ENCODE measurements at places on chromosomes 1 and 21.

DNA sequence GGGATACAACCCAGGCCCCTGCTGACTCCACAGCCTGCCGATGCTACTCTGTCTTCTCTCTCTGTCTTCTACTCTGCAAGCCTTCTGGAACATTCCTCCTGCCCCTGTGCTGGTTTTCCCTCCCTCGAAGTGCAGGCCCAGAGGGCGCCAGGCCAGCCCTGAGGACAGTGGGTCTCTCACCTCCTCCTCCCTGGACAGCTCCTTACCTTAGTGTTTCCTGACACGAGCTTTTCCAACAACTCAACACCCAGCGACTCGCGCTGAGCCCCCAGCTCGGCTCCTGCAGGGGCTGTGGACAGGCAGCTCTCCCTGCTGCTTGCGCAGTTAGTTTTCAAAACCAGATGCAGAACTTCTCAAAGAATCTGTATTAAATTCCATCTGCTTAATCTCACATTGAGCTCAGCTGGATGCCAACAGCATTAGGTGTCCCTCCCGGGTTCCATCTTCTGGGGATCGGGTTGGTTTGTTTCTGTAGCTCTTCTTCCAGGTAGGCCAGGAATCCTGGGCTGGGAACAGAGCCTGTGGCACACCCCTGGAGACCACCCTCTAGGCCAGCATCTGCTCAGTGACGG, 54.2 kb downstream of the PTPRU start:
- no peak for DNase-seq

DNA sequence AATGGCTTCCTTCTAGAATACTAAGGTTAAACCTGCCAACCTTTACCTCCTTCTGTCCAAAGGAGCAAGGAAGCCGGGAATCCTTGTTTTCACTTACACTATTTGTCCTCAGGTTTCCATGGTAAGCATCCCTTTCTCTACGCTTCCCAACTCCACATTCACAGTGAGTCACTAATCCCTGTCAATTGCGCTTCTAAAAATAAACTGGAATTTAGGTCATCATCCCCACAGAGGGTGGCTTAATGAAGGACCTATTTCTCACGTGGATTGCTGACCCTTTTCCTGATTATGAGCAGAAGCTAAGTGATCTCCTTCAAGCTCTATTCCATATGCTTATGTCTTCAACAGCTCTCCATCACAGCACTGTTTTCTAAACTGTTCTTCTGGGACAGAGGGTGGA, 39.9 kb upstream of the ABCA4 start:
- DNase-seq, result no peak

- no peak for DNase-seq
Measured at GRCh38 chr1:222284466-222284865, 263.4 kb downstream of the HHIPL2 start.

GRCh38 chr1:12774801-12775345, 1.3 kb downstream of the PRAMEF12 start:
- DNase-seq, result no peak

DNA sequence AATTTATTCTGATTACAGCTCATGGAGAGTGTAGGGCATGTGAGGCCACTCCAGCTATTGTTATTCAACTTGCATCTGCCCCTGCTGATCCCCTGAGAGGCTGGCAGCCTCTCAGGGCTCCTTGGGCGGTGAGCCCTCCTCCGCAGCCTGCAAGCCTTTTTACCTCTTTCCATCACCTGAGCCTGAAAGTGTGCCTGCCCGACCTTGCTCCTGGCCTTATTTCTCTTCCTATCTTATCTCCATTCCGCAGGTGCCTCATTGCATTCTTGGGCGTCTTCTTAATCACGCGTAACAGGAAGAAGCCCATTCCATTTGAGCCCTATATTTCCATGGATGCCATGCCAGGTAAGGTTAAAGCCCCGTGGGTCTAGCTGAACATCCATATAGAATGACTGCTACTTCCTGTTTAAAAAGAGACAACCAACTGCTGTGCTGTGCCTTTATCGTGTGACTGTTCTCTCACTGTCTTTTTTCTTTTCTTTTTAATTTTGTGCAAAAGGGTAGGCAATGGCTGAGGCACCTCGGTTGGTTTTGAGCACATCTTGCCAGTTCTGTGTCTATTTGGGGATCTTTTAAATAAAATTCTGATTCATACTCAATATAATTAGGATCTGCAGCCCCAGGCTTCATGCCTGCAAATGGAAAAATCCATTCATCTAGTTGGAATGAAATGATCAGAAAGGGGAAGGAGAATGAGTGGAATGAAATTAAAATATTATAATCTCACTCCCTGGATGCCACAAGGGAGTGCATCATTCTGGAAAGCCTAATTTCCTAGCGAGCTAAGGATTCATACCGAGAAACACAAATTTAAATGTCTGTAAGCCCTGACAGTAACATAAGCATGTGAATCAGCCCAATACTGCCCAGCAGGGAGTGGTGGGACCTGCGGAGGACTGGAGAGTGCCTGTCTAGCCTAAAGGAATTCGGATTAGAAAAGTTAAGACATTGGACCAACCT, 38.6 kb upstream of the RCAN3 start:
- DNase-seq, result no peak

- no peak for DNase-seq
Measured at GRCh38 chr21:28604946-28605537, 387.6 kb downstream of the LTN1 start.

DNA sequence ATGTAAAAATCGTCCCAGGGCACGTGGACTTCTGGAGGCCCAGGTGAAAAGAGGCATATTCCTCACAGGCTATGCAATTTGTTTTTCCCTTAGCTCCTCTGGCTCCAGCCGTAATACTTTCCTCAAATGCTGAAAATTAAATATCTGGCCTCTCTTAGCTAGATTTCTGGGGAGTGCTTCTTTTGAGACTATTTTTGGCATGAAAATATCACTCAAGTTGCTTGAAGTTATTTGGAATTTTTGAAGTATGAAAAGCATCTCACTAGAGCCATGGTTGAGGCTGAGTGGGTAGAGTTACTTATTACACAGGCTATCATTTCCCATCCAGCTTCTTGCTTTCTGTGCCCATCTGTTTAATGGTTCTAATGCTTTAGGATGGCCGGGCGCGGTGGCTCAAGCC, 59.7 kb downstream of the MYOM3 start:
- no peak for DNase-seq

DNA sequence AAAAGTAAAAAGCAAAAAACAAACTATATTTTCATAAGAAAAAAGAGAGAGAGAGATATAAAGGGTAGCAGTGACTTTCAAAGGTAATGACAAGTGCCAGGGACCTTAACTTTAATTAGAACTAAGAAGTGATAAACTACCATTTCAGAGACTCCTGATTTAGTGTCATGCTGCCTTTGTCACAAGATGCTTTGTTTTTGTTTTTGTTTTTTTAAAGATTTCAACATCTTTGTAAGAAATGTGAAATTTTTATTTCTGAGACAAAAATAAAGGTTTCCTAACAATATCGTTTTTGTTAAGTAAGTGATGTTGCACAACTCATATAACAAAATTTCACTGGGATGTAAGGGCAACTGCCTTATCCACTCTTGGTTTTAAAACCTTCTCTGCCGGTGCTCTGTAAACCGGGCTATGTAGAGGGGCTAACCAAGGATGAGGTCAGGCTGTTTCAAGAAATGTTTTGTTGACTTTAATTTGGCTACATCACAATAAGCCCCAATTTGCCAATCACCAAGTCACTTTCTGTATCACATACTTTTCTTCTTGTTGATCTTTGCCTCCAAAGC, 35.2 kb upstream of the SYT2 start:
- DNase-seq, result no peak

DNA sequence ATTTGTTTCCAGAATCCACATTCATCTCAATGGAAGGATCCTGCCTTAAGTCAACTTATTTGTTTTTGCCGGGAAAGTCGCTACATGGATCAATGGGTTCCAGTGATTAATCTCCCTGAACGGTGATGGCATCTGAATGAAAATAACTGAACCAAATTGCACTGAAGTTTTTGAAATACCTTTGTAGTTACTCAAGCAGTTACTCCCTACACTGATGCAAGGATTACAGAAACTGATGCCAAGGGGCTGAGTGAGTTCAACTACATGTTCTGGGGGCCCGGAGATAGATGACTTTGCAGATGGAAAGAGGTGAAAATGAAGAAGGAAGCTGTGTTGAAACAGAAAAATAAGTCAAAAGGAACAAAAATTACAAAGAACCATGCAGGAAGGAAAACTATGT, 2.6 kb downstream of the GADD45A start:
- DNase-seq, result no peak

- DNase-seq, result no peak
Measured at GRCh38 chr1:107804134-107804533, 160.8 kb downstream of the VAV3 start.

- DNase-seq, result no peak
Measured at GRCh38 chr1:229557200-229557850, 1.2 kb downstream of the ABCB10 start.

GRCh38 chr1:207286786-207287468, 34.6 kb upstream of the CD55 start:
- no peak for DNase-seq

DNA sequence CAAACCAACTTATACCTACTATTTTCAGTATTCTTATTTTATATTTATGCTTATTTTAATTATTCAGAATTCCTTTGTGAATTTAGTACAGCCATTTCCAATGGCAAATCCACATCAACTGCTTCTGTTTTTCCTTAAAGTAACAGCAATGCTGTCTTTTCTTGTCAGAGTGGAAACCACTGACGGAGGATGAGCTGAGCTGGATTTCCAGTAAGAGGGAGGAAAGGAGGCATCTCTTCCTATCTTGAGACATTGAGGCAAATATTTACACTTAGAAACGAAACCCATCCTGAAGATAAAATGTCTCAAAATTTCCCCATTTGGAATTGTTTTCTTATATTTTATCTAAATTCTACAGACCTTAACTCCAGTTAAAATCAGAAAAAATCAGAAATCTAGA, 66.1 kb upstream of the SLC44A3 start:
- DNase-seq, result no peak

DNA sequence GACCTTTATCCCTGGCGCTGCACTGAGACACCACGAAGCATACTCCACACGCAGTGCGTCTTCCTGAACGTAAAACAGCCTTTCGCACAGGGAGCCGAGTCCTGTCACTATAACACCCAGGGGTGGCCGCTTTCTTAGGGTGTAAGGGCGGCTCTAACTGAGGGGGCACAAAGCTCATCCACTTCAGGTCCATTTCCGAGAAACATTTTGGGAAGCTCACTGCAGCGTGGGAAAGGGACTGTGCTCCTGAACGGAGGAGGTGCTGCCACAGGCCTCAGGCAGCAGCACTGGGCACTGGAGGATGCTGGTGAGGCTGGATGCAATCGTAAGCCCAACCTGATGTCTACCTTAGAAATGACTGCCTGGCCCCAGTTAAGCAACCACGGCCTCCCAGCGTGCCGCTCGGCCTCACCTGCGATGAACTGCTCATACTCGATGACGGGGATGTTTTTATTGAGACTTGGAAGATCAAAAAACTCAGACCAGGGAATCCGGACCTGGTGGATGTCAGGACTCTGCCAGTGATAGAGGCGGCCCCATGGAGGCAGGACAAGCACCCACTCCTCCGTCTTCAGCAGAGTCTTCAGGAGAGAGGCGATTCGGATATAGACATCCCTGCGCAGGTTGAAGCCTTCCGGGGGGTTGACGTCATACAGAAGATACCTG, 2.3 kb downstream of the POFUT2 start:
- DNase-seq, result no peak

- DNase-seq, result no peak
Measured at GRCh38 chr1:243391355-243391754, 135.5 kb downstream of the SDCCAG8 start.

- DNase-seq, result no peak
Measured at GRCh38 chr21:44785620-44786335, 15.8 kb downstream of the UBE2G2 start.

- no peak for DNase-seq
Measured at GRCh38 chr1:171798311-171798710, 16.9 kb downstream of the METTL13 start.

- DNase-seq, result no peak
Measured at GRCh38 chr21:35525443-35525842, 476.3 kb upstream of the RUNX1 start.

DNA sequence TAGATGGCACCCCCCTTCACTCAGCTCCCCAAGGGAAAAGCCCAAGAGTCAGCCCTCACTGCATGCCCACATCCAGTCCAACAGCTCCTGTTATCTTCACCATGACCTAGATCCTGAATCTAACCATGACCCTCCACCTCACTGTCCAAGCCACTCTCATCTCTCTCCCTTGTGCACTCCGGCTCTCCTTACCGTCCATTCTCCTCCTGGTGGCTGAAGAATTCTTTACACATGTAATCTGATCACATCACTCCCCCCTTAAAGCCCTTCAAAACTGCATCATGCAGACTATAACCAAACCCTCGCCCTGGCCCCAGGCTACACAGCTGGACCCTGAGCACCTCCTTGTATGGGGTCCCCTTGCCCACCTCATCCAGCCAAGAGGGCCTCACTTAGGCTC, 14.0 kb upstream of the PAQR7 start:
- DNase-seq, result no peak

- DNase-seq, result no peak
Measured at GRCh38 chr1:245652660-245653427, 498.1 kb downstream of the KIF26B start.
